Stimulated activated CD4-positive, alpha-beta T cell treated with anti-CD3 and anti-CD28 coated beads, Interleukin-15, amount 100 ng/mL, for 1 hour (primary cell): ENCODE measurements at places on chromosomes 16 and 17.

- no peak for DNase-seq
Observed at GRCh38 chr16:19515757-19516156, 6.1 kb downstream of the GDE1 start.

- DNase-seq: no peak
Observed at GRCh38 chr17:44362459-44362948, 1.1 kb downstream of the FAM171A2 start.

GRCh38 chr16:21057875-21058274, 92.8 kb downstream of the DNAH3 start:
- DNase-seq: no peak

DNA sequence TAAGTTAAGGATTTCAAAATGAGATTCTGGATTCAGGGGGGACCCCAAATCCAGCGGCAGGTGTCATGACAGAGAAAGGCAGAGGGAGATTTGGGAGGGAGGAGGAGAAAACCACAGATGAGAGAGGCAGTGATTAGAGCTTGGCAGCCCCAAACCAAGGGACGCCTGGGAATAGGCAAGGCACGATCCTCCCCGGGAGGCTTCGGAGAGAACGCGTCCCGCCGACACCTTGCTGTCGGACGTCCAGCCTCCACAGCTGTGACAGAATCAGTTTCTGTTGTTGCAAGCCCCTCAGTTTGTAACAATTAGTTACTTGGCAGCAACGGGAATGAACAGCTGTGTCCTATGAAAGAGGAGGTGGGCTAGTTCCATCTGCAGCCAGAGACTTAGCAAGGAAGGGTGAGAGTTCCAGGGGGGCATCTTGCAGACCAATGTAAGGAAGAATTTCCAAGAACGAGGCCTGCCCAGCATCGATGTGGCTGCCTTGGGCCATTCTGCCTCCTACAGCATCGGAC, 110.7 kb upstream of the SDK2 start:
- no peak for DNase-seq

DNA sequence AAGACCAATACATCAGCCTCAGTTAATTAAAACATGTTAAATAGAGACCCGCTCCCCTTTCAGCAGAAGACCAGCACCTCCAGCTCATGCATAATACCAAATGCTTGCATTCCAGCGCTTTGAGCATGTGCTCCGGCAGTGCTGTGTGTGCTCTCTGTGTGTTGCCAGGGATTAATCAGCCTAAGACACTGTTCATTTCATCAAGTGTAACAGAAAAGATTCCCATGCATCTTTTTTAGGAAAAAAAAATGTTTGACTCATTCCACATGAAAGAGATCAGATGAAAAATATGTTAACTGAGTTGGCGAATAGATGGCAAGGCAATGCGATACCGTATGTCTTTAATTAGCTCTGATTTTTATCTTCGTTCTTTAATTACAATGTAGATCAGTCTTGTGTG, 187.6 kb downstream of the RPTOR start:
- DNase-seq: no peak
